ENCODE measurements at places on chromosomes 13 and 19.

DNA sequence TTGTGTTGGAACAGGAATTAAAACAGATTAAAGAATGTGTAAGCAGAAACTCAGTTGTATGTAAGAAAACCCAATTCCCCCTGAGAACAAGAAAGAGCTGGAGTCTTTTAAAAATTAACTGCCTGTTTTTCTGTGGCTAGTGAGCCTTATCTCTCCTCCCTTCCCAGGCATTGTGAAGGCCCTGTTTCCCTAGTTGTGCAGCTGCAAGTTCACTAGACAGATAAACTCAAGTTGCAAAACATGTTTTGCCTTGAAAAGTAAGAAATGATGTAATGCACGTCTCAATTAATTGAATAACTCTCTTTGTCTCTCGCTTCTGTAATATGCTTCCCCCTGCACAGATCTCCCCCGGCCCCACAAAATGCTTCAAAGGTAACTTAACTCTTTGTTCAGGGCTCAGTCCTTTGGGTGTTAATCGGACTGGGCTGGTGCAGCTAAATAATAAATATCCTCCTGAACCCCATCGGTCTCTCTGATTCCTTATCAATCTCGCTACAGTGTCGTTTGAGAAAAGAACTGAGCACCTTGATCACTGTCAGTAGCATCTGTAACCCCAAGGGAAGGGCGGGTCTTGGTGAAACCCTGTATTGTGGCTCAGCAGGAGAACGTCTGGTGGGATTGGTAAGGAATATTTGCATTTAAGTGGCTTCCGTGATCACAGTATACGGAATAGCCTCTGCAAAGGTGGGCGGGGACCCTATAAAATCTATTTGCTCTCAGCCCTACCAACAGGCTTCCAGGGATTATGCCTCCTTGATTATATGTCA lies 1.6 kb upstream of the ZNF556 start:
- no peak for DNase-seq

GRCh38 chr13:86976521-86977324 lies 694.4 kb upstream of the SLITRK5 start:
- no peak for DNase-seq

- peak; percentile 84 for DNase-seq
Observed at GRCh38 chr19:48489608-48490216, 20.5 kb downstream of the CYTH2 start.

DNA sequence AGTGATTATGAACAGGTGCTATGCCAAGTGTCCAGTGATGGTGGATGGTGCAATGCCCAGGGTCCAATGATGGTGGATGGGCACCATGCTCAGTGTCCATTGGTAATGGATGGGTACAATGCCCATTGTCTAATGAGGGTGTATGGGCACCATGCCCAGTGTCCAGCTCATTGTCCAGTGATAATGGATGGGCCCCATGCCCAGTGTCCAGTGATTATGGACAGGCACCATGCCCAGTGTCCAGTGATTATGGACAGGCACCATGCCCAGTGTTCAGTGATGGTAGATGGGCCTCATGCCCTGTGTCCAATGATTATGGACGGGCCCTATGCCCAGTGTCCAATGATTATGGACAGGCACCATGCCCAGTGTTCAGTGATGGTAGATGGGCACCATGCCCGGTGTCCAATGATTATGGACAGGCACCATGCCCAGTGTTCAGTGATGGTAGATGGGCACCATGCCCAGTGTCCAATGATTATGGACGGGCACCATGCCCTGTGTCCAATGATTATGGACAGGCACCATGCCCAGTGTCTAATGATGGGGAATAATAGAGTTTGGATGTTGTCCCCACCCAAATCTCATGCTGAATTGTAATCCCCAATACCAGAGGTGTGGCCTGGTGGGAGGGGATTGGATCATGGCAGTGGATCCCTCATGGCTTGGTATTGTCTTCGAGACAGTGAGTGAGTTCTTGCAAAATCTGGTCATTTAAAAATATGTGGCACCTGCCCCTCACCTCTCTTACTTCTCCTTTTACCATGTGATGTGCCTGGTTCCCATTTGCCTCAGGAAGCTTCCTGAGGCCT lies 87.8 kb downstream of the ANKRD10 start:
- DNase-seq, result no peak
